ENCODE measurements at places on chromosomes 1 and 21.

GRCh38 chr1:118304722-118305359, 119.8 kb upstream of the SPAG17 start:
- no peak for DNase-seq

- no peak for DNase-seq
Observed at GRCh38 chr1:52296345-52296744, 69.7 kb downstream of the CC2D1B start.

DNA sequence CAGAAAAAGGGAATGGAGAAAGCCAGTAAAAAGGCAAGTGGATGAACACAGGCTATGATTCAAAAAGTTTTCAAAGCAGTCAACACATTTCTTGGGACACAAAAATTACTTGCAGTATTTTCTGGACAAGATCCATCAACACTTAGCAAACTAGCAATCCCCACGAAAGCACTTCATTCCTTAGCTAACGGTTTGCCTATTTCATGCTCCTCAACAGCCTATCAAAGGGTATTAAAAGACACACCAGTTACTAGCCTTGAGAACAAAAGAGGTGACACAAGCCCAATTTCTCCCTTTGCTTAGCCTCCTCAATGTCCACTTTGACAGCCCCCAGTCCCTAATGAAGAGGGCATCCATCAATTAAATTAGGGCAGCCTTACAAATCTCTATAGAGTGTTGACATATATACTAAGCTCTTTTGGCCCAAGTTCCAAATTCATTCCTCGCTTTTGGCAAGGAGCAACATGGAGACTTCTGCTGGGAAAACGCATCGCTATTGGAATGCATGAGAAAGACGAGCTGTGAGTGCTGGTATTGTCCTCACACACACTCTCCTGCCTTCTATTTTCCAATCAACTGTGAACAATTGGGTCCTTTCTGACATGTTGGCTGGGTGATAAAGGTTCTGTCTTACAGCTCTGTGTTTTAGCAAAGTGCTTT, 180.0 kb downstream of the TNR start:
- no peak for DNase-seq

GRCh38 chr1:14748151-14748550, 149.7 kb downstream of the KAZN start:
- no peak for DNase-seq

GRCh38 chr1:221987860-221988520, 246.1 kb upstream of the DUSP10 start:
- no peak for DNase-seq

DNA sequence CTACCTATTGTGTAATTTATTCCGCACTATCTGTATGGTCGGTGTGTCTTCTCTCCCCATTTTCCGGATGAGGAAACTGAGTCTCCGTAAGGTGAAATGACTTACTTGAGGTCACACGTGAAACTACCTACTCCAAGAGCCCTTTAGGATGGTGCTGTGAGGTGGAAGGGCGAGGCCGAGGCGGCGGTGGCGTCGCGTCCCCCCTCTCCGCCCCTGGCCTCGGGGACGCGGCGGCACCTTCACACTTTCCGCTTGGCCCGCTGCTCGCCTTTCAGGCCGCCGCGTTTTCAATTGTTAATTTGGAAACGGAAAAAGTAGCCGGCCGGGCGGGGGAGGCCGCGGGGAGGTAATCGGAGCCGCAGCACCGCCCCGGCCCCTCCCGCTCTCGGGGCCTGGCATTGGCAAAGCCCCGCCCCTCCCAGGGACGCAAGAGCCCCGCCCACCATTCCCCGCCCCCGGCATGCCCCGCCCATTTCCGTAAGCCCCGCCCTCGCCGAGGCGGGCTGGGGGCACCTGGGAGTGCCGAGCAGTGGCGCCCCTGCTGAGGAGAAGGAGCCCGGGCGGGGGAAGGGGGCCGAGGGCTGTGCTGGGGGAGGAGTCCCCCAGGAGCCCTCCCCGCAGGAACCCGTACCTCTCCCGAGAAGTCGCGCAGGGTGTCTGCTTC, 18.6 kb downstream of the KCNQ4 start:
- peak; percentile 78 for DNase-seq

- no peak for DNase-seq
Observed at GRCh38 chr21:42518215-42518614, 4.6 kb downstream of the SLC37A1 start.

GRCh38 chr1:90708236-90708786, 8.8 kb downstream of the BARHL2 start:
- no peak for DNase-seq

DNA sequence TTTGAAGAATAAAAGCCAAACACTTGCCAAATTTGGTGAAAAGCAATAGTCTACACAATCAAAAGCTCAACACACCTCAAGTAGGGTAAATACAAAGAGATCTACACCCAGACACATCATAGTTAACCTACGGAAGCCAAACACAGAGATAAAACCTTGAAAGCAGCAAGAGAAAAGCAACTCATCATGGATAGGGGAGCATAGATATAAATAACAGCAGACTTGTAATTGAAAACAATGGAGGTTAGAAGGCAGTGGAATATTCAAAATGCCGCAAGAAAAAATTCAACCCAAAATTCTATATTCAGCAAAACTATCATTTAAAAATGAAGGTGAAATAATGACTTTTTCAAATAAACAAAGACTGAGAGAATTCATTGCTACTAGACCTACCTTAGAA, 105.1 kb downstream of the ITSN1 start:
- no peak for DNase-seq

DNA sequence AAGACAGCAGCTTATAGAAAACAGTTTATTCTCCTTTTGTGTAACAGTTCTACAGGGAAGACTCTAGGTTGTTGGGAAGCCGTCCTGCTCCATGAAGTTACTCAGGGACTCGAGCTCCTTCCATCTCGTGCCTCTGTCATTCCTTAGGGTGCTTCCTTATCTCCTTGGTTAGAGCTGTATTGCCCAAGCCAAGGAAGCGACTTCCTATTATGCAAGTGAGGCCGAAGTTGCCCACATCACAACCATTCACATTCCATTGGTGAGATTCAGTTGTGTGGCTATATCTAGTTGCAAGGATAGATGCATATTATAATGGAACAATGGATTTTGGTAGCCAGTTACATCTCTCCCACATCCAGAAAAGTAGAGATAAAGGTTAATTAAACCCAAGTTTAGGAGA, 9.0 kb downstream of the GSTM5 start:
- no peak for DNase-seq

DNA sequence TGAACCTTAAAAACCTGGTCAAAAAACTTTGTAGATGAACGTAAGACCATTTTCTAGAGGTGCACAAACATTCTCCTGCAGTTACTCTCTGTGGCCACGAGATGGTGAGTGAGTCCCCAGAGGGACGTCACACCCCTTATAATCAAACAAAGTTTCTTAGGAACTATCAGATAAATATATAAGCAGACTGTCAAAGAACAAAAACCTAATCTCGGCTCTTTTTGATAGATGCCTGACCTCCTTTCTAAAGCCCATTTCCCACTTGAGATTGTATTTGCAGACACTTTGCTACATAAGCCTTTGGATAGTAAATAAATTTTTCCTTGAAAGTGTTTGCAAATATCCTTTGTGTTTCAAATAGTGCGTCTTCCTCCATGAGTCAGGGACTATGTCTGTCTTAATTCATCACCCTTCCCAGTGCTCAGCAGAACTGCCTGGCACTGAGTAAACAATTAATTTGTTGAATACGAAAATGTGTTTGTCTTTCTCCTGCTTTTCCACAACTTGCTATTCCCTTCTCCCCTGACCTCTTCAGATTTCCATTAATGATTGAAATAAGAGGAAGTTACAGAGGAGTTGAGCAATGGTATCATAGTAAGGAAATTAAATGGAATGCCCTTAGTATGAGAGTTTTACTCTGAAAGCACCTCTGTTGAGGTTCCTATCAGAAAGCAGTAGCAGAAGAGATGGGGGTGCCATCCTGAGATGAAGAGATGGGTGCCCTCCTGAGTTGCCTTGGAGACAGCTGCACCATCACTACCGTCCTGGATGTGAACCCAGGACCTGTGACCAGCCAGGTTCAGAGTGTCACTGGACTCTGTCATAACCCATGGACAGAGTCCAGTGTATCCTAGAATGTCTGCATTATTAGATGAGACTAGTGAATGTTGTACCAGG, 57.8 kb upstream of the RAVER2 start:
- DNase-seq: no peak

- DNase-seq: no peak
Observed at GRCh38 chr1:155324717-155325602, 4.3 kb downstream of the RUSC1 start.

DNA sequence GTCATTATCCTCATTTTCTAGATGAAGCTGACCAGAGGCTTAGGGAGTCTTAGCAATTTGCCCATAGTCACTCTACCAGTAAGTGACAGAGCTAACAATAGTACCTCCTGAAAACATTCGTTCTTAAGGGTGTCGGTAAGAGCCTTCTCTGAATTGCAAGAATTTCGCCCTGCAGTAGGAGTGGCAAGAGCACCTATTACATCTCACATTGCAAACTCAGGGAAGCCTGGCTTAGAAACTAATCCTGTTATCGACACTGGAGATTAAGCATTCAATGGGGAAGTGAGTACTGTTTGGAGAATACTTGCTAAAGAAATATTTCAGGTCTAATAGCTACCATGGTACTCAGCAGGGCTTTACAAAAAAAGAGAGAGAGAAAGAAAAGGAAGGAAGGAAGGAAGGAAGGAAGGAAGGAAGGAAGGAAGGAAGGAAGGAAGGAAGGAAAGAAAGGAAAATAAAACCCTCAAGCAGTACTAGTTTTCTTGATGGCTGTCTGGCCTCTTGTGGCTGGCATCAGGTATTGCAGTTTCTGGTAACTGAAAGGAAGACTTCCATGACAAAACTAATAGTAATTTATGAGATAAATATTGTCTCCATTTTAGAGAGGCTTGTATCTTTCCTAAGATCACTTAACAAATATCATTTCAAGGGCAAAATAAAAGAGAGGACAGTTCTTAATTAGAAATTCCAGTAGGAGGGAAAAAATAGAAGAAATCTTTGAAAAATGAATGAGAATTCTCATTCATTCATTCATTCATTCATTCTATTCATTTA, 10.4 kb downstream of the C1orf226 start:
- DNase-seq: no peak

GRCh38 chr1:52511439-52511838, 41.5 kb downstream of the TUT4 start:
- no peak for DNase-seq

DNA sequence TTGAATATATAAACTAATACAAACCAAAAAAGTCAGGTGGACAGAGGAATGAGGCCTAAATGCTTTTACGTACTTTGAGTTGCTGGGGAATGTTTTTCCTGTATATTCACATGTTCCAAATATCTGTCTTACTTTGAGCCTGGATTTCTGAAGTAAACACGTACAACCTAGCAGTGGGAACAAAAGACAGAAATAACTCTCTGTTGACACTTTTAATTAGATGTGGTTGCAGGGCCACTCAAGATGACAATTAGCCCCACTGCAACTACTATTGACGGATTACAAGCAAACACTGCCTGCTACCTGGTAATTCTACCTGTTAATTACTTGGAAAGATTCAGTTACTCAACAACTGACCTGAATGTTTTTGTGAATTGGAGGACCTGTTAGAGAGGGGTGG, 196.9 kb downstream of the TTLL7 start:
- no peak for DNase-seq

- no peak for DNase-seq
Observed at GRCh38 chr1:164563721-164564360, 4.9 kb downstream of the PBX1 start.

DNA sequence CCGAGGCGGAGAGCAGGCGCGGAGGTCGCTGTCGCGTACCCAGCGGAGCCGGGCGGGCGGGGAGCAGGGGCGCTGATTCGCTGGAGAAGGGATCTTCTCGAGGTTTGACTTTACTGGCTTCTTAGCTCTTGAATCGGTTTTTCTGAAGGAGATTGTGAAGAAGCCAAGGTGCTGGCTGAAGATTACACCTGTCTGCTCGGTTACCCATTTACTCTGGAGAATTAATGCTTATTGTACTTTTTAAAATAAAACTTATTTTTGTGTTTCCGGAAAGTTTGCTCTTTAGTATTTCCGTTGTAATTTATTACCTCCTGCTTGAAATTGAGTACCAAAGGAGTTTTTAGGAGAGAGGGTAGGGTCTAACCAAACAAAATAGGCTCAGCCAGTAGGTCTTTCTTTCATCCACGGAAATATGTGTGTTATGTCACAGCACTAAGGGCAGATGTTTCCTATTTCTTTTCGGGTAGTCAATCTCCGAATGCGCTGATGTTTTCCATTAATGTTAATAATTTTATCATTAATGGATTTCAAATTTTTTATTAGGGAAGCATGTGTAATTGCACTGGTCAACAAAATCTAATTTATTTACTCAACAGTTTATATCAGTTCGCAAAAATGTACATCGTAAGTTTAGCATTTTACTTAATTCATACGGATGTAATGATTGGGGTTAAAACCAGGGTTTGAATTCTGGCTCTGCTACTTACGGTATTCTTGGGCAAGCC, 510 bp upstream of the GNG5 start:
- DNase-seq: no peak

DNA sequence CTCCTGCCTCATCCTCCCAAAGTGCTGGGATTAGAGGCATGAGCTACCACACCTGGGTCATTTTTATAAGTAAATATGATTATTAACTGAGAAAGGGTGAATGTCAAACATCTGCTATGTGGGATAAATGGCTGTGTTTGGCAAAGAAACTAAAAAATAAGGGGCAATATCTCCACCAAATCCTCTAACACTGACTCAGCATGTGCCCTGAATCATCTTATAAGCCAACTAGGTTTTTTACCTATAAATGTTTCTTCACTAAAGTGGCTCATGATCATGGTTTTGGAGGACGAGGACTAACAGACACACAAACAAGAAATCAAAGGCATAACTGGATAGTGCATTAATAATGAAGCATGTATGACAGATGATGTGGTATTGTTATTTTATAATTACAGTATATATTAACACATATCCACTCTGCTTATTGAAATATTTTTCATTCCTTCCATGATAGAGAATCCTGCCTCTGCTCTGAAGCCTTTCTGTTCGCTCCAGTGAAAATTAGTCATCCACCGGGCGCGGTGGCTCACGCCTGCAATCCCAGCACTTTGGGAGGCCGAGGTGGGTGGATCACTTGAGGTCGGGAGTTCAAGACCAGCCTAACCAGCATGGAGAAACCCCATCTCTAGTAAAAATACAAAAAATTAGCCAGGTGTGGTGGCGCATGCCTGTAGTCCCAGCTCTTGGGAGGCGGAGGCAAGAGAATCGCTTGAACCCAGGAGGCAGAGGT, 11.7 kb upstream of the ARHGAP29 start:
- DNase-seq: no peak

- DNase-seq: no peak
Observed at GRCh38 chr1:8862528-8862927, 16.0 kb downstream of the ENO1 start.

DNA sequence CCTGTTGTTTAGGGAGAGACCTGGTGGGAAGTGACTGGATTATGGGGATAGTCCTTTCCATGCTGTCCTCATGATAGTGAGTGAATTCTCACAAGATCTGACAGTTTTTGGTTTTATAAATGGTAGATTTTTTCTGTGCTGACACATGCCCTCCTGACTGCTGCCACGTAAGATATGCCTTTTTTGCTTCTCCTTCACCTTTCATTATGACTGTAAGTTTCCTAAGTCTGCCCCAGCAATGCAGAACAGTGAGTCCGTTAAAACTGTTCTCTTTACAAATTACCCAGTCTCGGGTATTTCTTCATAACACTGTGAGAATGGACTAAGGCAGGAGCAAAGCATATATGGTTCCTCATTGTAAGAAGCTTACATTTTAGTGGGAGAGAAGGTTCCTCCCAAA, 1727.2 kb downstream of the NCAM2 start:
- no peak for DNase-seq

- no peak for DNase-seq
Observed at GRCh38 chr1:229596925-229597699, 28.8 kb downstream of the TAF5L start.

- DNase-seq: no peak
Observed at GRCh38 chr1:186754542-186755145, 74.1 kb upstream of the PLA2G4A start.

- peak; percentile 69 for DNase-seq
Observed at GRCh38 chr1:226186124-226187018, at the start of gene ACBD3. ACBD3 (minus strand) TSS chr1:226186741; CDS start chr1:226186675, 66 bp downstream.
